Activated CD4-positive, CD25-positive, alpha-beta regulatory T cell (primary cell): ENCODE measurements at places on chromosomes 3 and 15.

GRCh38 chr3:112395181-112395895, 62.4 kb downstream of the CD200 start:
- DNase-seq = no peak

DNA sequence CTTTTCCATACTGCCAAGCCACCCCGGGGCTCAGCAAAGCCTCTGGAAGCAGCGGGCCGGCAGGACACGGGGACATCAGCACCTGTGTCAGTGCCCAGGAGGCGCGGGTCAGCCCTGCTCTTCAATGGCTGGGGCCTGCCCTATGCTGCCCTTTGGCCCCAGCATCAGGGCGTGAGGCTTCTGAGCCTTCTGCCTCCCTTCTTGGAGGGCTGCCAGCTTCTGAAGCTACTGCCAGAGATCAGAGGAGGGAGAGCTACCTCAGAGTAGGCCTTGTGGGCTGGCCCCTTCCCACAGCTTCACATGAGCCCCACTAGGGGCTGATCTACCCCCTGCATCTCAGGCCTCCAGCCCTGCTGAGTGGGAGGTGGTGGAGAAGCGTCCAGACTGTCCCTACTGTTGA, 13.0 kb upstream of the TMEM115 start:
- no peak for DNase-seq

- DNase-seq = no peak
Measured at GRCh38 chr3:14918356-14918860, 29.0 kb upstream of the NR2C2 start.

DNA sequence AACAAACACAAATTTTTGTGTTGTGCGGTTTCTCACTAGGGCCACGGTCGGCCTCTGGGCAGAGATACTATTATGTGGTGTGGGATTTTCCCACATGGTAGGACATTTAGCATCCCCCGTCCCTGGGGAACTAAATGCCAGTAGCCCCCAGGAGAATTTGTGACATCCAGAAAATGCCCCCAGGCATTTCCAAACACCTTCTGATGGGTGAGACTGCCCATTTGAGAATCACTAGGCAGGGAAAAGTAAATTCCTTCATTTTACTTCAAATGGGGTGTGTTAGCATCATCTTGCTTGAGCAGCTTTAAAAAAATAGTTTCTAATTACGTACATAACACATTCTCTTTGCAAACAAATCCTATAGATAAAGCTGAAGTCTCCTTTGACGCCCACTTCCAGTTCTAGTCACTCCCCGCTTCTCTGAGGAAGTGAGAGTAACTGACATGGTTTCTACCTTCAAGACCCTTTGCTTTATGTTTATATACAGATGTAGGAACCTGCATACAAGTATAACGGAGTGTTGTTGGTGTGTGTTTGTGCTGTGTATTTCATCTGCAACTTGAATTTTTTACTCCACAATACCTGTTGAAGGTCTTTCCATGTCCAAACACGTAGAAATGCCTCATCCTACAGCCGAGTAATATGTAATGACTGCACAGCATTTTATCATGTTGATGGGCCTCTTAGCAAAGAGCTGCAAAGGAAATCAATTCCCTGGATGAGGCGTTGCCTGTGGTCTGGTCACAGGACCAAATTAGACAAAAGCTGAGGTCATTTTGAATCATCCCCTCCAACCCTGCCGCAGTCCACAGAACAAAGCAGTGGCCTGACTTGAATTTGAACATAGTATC, 31.4 kb upstream of the ZBTB38 start:
- no peak for DNase-seq

- no peak for DNase-seq
Measured at GRCh38 chr3:45507820-45508317, 86.7 kb upstream of the LIMD1 start.

DNA sequence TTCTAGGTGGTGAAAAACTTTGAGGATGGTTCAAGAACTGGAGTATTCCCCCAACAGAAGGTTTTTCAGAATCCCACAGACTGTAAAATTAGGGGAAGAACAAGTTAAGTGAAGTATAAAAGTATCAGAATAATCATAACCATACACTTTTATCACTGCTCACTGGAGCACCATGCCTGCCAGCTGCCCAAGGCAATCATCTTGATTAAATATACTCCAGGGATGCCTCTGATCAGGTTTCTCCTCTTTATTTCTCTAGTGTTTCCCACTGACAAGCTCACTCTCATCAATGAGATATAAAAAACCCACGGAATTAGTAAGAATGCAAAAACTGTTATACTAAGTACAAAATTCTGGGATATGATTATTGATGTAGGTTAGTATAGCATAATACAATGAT, 108.0 kb downstream of the STAG1 start:
- DNase-seq = no peak

DNA sequence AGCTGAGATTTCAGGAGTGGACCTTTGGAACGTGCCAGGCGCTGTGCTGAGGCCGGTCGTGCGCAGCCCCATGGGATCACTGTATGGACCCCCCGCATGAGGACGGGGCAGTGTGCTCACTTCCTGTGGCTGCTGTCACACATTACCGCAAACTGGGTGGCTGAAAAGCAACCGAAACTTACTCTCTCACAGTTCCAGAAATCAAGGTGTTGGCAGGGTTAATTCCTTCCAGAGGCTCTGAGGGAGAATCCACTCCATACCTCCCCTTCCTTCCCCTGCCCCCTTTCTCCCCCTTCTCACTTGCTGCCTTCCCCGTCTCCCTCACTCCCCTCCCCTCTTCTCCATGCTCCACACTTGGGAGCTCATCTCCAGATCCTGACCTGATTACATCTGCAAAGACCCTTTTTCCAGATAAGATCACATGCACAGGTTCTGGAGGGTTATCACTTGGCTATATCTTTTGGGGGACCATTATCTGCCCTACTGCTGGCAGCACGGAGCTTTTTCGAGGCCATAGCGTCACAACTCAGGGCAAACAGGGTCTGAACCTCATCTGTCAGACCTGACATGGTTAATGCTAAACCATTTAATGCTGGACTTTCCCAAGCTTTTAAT, 41.2 kb downstream of the KLF13 start:
- no peak for DNase-seq

DNA sequence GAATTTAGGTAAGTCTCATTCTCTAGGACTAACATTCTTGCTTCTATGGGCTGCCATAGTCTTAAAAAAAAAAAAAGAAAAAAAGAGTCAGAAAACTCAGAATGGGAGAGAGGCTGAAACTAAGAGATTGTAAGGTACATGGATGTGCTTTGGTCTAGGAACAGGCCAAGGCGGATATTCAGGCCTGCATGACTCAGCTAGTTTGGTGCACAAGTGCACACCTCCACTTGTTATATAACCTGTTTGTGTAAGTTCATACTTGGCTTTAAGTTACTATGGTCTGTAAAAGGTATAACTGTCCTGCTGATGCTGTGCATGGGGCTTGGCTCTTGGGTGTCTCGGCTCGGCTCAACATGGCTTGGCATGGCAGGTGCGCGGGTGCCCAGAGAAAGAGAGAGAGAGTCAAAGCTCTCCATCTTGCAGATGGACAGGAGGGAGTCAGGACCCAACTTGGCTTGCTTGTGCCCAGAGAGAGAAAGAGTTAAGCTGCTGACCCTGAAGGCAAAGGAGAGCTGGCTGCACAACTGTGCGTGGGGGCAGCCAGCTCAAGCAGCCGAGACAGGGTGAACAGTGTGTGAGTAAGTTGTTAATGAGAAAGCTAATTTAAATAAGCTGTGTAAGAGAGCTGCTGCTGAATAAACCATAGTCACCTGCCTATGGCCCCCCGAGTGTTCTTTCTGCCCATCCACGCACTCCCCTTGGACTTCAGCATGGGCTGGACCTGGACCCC, 31.4 kb upstream of the CHRNB4 start:
- DNase-seq = no peak

DNA sequence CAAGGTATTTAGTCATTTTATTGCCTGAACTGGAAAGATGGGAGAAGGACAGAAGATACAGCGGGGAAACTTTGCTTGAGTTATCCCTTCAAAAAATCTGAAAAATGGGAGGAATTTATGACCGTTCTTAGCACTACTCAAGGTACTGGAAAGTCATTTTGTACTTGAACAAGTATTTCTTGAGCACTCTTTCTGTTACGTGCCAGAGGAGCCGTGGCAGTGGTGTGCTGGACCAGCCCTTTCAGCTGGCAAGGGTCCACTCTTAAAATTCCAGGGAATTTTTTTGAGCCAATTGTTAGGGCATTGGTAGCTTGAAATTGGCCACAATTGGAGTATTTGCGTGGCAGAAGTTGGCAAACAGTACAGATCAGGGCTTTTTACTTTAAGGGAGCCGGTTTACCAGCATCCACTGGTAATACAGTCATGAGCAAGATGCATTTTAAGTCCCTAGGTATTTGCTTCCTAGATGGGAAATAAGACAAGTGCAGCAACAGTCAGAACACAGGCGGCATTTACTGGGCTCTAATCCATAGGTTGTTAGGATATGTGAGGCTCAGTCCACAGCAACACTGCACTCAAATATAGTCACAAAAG, 145.9 kb upstream of the ST8SIA2 start:
- DNase-seq = no peak

- no peak for DNase-seq
Measured at GRCh38 chr15:98840053-98840452, 167.5 kb downstream of the PGPEP1L start.

DNA sequence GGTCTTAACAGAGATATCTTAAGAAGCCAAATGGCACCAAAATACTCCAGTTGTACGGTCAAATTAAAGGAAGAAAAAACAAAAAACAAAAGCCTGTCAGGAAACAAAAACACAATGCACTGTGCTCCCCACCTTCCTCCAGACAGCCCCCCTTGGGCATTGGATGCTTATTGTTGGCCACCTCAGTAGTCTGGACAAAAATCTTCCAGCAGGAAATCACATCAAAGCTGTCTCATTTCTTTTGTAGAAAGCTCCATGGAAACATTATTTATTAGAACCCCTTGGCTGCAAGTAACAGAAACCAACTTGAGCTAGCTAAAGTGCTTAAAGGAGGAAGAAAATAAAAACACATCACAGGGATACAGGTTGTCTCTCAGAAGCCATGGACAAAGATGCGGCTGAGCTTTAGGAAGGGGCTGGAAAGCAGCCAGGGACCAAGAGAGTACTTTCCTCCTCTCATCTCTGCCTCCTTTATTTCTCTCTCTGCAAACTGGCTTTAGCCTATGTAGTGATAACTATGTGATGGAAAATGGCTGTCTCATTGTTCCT, 651.5 kb upstream of the ADAMTS9 start:
- DNase-seq = no peak

GRCh38 chr3:21042184-21042583, 708.8 kb downstream of the ZNF385D start:
- no peak for DNase-seq

DNA sequence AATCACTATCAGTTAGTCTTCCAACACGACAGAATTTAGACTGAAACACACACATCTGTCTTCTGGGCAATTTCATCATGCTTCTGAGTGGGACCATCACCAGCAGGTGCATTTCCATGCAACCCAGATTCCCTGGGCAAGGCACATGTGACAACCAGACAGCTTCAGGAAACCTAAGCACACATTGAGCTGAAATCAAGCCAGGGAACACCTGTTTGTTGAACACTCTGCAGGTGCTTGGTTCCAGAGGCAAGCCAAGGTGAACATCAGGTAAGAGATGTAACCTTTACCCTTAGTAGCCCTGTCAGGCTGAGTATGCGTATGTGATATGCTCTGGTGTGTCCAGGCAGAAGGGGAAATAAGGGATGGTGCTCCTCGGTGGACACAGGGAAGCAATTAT, 3.3 kb upstream of the PSMD2 start:
- DNase-seq = no peak

DNA sequence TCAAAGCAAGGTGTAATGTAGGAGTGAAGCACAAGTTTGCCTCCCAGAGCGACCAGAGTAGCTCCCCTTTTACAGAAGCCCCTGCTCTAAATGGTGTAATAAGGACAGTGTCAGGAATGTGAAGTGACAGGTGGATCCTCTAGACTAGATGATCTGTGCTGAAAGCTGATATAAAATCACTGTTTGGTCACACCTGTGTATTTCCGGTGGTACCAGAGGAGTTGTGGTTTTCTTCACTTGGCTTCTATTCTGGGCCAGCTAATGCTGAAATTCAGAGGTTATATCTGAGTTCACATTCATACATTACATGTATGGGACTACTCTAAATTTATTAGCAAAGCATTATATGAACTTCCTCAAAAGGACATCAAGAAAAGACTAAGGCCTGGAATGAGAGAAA, 117.4 kb downstream of the IL1RAP start:
- DNase-seq = no peak

- DNase-seq = no peak
Measured at GRCh38 chr3:3199306-3199705, 19.8 kb upstream of the CRBN start.

DNA sequence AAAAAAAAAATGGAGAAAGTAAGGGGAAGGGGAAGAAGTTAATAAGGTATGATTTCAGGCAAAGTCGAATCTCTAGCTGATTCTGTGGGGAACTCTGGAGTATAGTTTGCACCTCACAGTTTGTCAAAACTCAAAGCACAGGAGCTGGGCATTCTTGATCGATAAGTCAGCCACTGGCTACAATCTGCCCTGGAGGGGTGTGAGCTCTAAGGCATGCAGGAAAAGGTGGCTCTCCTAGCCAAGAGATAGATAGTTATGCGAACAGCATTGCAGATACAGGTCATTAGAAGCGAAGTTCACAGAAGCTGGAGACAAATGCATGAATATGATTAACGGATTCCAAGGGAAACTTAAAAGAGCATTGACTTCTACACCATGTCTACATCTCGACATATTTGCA, 952.6 kb downstream of the AGBL1 start:
- DNase-seq = no peak

DNA sequence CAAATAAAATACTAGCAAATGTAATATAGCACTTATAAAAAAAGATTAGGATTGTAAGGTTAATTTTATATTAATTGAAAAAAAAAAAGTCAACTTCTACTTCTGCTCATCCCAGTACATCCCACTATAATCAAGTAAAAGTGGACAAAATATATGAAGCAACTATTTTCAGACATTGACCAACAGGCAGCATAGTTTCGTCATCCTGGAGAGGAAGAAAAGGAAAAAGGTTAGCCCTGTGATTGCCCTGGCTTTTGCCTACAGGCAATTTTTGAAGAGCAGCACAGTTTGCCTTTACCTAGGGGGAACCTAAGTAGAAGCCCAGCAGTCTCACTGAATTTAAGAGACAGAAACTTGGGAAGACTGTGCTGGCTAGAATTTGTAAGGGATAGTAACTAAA, 52.2 kb upstream of the ACTC1 start:
- no peak for DNase-seq

- DNase-seq = no peak
Measured at GRCh38 chr3:55486857-55487380, at the start of gene WNT5A. Gene WNT5A (minus strand): TSS chr3:55487306. CDS start chr3:55486985, 321 bp downstream.

DNA sequence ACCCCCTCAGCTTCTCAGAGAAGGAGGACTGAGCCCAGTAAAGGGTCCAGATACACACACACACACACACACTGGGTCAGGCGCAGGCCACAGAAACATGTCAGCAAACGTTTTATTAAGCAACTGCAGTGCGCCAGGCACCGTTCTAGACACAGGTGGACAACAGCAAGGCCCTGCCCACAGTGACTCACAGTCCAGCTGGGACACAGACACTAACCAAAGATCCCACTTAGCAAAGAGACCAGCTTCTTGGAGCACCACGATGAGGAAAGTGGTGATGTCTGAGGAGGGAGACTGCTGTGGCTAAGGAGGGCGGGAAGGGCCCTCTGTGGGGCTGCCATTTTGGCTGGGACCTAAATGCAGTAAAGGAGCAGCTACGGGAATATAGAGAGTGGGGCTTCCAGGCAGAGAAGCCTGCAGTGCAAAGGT, 2.8 kb upstream of the VILL start:
- DNase-seq = no peak
